Foreskin keratinocyte (primary cell): ENCODE measurements at places on chromosomes 16 and 17. TPM values are rescaled to one million over a fixed set of nuclear protein-coding genes. Genes with fewer than 3 reads are reported as not detected.

The SLC47A2 gene
- total RNA-seq, result 0.11 and 0.37 TPM in 2 replicates

GRCh38 chr16:2171601-2172178, 16.1 kb downstream of the TRAF7 start:
- DNase-seq, result no peak

- peak; percentile 46 for DNase-seq
These were observed 5.1 kb downstream of the CYB5D1 start for GRCh38 chr17:7862692-7863437.

DNA sequence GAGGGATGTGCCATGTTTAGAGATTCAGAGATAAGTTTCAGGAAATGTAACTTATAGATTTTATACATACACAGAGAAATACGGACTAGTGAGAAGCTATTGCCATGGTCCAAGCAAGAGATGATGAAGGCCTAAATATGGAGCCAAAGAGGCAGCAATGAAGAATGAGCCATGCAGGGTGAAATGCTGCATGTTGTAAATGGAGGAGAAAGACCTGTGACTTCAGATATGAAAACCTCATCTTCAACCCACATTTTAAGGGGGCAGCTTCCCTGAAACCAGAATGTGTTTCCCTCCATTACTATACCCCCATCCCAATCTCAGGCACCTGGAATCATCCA, 2.9 kb downstream of the CCL2 start:
- DNase-seq, result no peak
